ENCODE measurements at places on chromosomes 1 and 21.

DNA sequence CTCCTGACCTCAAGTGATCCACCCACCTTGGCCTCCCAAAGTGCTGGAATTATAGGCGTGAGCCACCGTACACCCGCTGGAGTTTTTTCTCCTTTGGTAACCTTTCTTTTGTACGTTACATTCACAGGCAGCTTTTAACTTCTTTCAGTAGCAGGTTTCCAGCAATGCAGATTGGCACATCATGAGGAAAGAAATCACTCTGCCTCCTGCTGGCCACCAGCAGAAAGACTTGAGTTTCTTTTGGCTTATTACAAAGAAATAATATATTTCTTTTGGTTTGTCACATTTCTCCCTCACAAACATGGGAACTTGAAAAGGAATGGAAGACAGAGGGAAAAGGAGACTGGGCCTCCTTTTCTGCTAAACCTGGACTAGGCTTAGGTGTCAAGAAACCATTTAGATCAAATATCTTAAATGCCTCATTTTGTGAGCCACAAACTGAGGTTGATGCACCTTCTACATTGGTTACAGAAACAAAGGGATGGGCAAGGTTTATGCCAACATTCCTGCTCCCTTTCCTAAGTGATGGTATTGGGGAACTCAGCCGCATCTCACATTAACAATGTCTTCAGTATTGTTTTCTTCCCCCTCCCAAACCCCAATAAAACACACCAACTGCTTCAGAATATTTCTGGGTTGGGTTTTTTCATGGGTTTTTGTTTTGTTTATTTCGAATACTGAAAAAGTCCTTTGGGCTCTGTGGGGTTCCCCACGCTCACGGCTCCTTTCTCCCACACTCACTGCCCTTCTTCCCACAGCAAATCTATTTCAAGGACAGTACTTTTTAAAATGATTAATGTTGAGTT is 7.7 kb downstream of the ENSA start:
- DNase-seq = no peak

GRCh38 chr1:44037154-44037553 is 5.9 kb upstream of the SLC6A9 start:
- DNase-seq = no peak

DNA sequence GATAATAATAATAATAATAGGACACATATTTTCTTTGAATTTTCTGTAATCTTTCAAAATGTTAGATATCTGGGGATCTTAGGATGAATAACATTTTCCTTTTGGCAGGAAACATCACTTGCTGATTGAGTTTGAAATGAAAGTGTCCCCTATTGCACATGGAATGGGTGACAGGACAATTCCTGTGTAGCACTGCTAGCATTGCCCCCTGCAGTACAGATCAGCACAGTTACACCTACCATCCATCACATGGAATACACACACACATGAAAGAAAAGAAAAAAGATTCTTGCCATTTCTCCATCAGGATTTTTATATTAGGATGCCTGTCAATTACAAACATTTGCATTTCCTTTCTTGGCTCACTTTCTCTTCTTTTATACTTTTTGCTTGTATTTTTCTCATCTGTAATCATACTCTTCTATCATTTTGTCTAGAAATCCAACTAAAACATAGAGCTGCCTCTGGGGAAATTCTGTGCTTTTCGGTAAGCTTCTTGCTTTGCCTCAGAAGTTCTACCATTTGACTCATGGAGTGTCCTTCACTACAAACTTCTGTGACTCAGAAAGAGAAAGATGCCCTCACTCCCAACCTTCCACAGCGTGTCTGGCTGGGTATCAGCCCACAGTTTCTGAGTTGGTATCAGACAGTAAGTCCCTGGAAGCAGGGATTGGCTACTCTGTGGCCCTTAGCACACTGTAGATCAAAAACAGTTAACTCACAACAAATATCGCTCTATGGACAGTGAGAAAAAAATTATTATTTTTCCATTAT is 641.2 kb downstream of the PTPRC start:
- no peak for DNase-seq

GRCh38 chr21:25848309-25848708 is 113.5 kb downstream of the GABPA start:
- DNase-seq = no peak

- DNase-seq = no peak
Observed at GRCh38 chr21:30981403-30981802, 56.9 kb downstream of the KRTAP19-8 start.

DNA sequence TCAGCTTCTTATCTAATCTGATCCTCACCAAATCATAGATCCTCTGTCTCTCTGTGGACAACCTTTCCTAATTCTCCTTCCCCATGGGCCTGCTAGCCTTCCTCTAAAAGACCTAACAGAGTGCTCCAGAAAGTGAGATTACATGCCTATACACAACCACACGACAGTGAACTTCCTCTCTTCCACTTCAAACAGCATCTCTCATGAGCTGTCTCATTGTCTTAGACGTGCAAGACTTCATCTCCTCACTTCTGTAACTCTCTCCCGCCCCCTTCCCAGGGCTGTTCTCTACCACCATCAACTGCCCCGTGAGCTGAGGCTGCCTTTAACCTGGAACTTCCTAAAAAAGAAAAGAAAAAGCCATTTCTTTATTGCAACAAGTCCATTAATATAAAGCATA is 14.1 kb upstream of the A3GALT2 start:
- no peak for DNase-seq

DNA sequence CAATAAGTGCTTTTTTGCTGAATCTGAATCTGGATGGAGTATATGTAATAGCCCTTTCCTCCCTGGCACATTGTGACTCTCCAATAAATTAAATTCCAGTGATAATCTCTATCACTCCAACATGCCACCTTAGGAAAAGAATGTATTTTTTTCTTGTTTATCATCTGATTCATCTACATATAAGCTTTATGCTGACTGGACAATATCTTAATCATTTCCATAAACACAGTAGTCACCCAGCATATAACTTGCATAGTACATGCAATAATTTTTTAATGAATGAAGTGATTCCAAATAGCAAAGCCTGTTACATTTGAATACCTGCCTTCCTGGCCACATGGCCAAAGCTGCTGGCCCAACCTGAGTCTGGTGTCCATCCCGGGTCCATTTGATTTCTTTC is 477.6 kb upstream of the USP24 start:
- no peak for DNase-seq

DNA sequence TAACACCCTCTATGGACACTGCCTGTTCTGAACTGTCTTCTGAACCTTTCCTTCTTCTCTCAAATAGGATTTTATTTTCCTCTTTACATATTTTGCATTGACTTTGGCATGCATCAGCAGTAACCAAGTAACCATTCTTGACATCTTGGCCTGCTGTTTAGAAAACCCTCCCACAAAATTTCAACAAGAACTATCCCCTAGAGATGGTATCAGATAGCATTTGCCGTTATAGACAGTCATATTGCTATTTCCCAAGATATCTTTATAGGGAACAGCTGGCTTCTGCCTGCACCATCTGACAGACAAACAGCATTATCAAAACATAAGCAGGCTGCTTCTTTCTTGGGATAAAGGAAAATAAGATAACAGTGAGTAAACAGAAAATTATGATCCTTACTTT is 54.7 kb downstream of the LHX8 start:
- DNase-seq = peak; percentile 17

- DNase-seq = no peak
Observed at GRCh38 chr1:9628541-9629444, 22.7 kb upstream of the PIK3CD start.

GRCh38 chr1:6723621-6724428 is 22.2 kb upstream of the DNAJC11 start:
- DNase-seq = no peak

GRCh38 chr1:78722947-78723346 is 73.3 kb downstream of the IFI44 start:
- no peak for DNase-seq

DNA sequence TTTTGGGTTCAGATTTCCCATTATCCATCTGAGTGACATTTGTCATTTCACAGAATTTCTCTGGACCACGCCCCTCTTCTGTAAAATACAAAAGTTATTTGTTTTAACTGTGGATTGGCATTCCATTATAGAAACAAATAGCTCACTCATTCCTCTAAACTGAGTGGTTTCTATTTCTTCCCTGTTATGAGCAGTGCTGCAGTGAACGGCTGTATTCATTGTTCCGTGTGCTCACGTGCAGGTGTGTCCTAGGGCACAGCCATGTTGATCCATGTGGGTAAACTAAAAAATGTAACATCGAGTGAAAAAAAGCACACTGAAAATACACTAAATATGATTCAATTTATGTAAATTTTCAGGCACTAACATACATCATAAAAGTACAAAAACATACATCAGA is 27.0 kb upstream of the IL12RB2 start:
- no peak for DNase-seq

GRCh38 chr1:41698916-41699860 is 214.7 kb upstream of the EDN2 start:
- no peak for DNase-seq

- DNase-seq = no peak
Observed at GRCh38 chr21:38142224-38142623, 114.6 kb upstream of the KCNJ15 start.

GRCh38 chr1:67749844-67750690 is 65.1 kb downstream of the GADD45A start:
- DNase-seq = no peak

GRCh38 chr21:42835611-42836401 is 43.5 kb downstream of the WDR4 start:
- no peak for DNase-seq

DNA sequence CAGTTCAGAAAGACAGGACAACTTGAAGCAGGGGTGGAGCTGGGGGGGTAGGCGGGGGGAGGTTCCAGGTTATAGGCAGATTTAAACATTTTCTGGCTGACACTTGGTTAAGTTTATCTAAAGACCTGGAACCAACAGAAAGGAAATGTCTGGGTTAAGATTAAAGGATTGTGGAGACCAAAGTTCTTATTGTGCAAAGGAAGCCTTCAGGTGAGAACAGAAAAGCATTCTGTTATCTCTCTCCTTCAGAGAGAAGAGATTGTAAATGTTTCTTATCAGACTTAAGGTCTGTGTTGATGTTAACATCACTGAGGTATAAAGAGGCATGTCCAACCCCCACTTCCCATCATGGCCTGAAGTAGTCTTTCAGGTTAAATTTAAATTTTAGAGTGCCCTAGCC is 3.7 kb upstream of the ACADM start:
- DNase-seq = no peak

DNA sequence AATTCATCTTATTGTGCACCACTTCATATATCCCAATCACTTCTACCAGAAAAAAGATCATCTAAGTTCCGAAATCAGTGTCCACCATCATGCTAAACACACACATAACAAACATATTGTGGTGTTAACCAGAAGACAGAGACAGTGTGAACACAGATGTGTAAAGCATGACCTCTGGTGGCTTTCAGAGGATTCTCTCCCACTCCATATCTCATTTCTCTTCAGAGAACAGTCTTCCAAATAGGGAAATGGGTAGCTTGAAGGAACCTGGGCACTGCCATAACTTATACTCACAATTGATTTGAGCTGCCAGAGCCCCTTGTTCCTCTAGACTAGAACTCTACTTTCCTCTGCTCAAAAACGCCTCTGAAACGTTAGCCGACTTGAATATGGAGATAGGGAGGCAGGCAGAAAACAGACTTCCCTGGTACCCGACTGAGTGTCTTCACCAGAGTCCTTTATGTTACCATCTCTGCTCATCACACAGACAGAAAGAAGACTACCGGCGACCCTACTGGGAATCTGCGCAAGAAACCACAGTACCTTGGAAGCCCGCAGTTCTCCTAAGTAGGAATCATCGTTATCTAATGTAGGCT is 1.8 kb upstream of the ELAPOR1 start:
- no peak for DNase-seq

- no peak for DNase-seq
Observed at GRCh38 chr1:219324171-219324570, 150.5 kb downstream of the LYPLAL1 start.

GRCh38 chr1:87880764-87881163 is 552.1 kb downstream of the LMO4 start:
- no peak for DNase-seq

- DNase-seq = no peak
Observed at GRCh38 chr1:246447501-246447900, 59.6 kb downstream of the SMYD3 start.

DNA sequence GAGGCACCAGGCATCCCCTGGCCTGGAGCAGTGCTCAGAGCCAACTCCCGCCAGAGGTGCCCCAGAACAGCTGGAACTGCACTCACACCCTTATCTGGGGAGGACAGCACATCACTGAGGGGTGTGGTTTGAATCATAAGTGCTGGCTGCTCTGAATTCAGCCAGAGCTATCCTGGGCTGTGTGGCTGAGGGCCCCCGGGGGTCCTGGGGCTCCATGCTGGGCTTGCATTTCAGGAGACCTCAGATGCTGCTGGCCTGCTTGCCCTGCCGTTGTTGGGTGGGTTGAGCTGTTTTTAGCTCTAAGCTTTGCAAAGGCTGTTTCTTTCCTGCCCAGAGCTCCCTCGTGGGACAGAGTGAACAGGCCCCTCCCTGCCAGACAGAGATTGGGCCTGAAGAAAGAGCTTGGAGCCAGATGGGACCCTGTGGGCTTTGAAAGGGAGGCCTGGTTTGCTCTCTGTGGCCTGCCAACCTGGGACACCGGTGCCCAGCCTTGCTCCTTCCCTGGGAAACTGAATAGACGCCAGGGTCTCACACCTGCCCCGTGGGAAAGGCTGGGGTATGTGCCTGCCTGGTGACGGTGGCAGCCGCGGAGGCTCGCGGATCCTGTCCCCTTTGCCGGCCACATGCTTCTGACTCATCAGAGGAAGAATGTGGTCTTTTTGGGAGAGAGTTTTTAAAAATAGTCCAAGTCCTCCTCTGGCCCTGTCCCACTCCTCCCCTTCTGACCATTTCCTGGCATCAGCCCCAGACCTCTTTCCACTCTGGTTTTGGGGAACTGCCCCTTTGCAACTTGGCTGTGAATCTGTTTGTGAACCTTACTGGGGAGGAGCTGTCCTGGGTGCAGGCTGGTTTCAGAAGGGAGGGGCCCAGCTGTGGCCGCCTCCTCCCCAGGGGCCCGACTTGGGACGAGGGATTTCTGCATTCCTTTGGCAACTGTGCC is 30.0 kb downstream of the ARHGEF10L start:
- no peak for DNase-seq

- no peak for DNase-seq
Observed at GRCh38 chr1:155070721-155071569, 7.4 kb downstream of the EFNA4 start.

- DNase-seq = no peak
Observed at GRCh38 chr1:156504438-156504813, 3.9 kb upstream of the MEF2D start.

DNA sequence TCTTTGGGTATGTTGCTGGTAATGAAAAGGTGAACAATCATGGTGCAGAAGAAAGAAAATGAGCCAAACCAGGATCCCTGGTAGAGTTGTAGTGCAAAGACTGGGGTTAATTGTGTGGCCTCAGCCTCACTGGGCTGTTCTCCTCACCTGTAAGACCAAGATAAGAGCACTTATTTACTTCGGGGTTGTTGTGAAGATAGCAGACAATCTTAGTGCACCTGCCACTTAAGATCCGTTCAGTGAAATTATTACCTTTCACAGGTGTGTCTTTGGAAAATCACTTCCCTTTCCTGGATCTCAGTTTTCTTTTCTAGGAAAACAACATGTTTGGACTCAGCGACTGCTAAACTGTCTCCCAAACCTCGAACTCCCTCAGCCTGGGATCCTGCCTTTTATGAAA is 1.3 kb upstream of the FGGY start:
- no peak for DNase-seq

Data from NCI-H524 treated with DMSO at 0.1 percent for 48 hours (cell line).